ENCODE measurements at places on chromosomes 5 and 9. TPM values are rescaled to one million over a fixed set of nuclear protein-coding genes. Genes with fewer than 3 reads are reported as not detected.

ANKRA2 gene
- total RNA-seq, result 13.3 TPM

- H3K4me1 ChIP-seq, result no peaks in the 10 kb centered on the region
- H3K27ac ChIP-seq, result no peak overlapping the region
- DNase-seq, result no peak
- no peaks in the 10 kb centered on the region for H3K36me3 ChIP-seq
- no peak overlapping the region for H3K4me3 ChIP-seq
Measured at GRCh38 chr5:3662344-3662743, 66.7 kb downstream of the IRX1 start.

DNA sequence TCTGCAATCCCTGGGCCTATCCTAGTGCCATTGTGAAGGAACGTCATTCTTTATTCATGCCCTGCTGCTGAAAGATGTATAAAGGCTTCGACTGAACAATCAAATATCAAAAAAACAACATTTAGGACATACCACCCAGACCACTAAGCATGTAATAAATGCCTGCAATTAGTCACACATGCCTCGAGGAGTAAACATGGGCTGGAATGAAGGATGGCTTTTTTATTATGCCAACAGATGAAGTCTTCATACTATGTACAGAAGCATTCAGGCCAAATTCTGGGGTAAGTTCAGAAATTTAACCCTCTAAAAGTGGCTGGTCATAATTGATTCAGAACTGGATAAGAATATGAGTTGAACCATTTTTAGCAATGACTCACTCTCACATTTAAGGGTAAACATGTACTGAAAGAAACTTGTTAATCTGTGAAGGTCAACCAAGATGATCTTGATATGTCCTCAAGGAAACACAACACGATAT lies 38.1 kb downstream of the FAM240B start:
- H3K36me3 ChIP-seq, result no peaks in the 10 kb centered on the region
- no peak overlapping the region for H3K4me3 ChIP-seq
- H3K27me3 ChIP-seq, result no peaks in the 10 kb centered on the region
- H3K4me1 ChIP-seq, result no peaks in the 10 kb centered on the region
- DNase-seq, result no peak

ANKDD1B gene
- total RNA-seq, result 0.87 TPM

DNA sequence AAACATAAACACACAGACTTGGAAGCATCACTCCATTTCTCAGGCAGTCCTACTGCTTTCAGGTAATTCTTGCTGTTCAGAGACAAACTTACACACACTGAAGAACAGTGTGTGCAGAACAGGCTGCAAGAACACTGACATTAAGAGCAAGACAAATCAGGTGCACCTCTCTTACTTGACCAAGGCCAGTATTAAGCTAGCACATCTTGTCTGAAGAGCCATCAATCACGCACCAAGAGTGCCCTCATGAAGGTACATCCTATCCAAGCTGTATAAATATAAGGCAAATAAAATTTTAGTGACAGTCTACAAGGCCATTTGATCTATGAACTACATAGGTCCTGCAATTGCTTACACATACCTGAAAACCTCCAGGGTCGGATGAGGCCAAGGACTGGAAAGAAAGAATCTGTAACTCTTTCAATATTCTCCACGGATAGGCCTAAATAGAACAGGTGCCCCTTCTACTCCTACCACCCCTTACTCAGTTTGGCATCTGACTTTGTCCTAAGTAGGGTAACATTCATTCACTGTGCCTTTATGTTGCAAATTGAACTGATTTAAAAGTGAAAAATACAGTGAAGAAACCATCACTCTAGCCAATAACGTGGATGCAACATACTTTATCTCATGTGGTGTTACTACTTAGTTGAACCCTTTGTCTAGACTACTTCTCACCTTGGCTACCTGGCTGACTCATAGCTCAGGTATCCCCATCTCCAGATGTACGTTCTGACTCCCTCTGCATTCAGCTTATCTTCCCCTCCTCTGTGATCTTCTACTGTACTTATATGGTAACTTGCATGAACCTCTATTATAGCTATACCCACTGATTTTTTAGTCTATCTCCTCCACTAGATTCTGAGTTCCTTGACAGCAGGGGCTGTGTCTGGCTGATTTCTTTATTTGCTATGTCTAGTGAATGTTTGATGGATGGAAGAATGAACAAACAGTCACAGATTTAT lies 256.3 kb downstream of the KIAA0825 start:
- H3K27me3 ChIP-seq, result no peaks in the 10 kb centered on the region
- no peak for DNase-seq
- no peak overlapping the region for H3K27ac ChIP-seq
- no peak overlapping the region for H3K4me3 ChIP-seq
- no peaks in the 10 kb centered on the region for H3K36me3 ChIP-seq
- H3K4me1 ChIP-seq, result no peaks in the 10 kb centered on the region

DNA sequence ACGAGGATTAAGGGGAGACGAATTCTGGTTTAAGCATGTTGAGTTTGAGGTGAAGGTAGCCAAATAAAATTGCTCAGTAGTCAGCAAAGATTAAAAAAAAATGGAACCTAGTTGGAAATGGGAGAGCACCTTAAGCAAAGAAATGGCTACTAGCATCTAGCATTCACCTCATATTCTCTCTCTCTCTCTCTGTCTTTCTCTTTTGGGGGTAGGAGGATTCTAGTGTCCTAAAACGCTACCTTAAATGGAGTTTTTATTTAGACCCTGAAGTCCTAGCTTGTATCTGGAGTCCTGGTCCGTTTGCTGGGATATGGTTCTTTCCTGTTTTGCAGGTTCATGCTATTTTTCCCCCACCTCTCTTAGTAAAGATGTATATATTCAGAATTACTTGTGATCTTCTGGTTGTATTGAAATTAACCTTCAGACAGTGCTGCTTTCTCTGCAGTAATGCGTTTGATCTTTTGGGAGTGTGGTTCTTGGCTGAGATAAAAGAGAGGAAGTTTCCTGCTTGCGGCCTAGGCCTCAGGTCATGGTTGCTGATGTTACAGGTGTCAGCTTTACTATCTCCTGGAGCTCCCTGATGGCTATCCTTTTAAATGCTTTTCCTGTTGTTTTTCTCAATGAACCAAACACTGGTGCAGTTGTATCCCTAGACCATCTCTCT lies 8.0 kb downstream of the TGFBR1 start:
- no peak overlapping the region for H3K27ac ChIP-seq
- peaks cover 3% of the 10 kb centered on the region for H3K4me1 ChIP-seq
- no peak for DNase-seq
- H3K36me3 ChIP-seq, result no peaks in the 10 kb centered on the region

Data from GM12878 (cell line).